A549 treated with dexamethasone at 1 μM for 4 hours (cell line): ENCODE measurements at places on chromosomes 1 and 21. TPM values are rescaled to one million over a fixed set of nuclear protein-coding genes. Genes with fewer than 3 reads are reported as not detected.

LGR6 gene
- 0.54 to 1.3 TPM (median 0.66 TPM) in 5 replicates for total RNA-seq

LCE3E gene
- total RNA-seq, result 0.24 to 0.26 TPM in 2 of 5 replicates, not detected in the others

CSDE1 gene
- 133 to 159 TPM (median 146 TPM) in 5 replicates for total RNA-seq

C8B gene
- not detected in 5 replicates for total RNA-seq

TMEM61 gene
- 0.43 to 1.4 TPM (median 0.88 TPM) in 5 replicates for total RNA-seq

HAPLN2 gene
- 0.09 to 0.46 TPM (median 0.19 TPM) in 5 replicates for total RNA-seq

RBP7 gene
- total RNA-seq, result 4.5 to 6.1 TPM (median 5.4 TPM) in 5 replicates

ITLN2 gene
- total RNA-seq, result 0.66 to 1.1 TPM (median 0.82 TPM) in 5 replicates

IFI44 gene
- 0.15 to 0.82 TPM (median 0.62 TPM) in 5 replicates for total RNA-seq

SFN gene
- 468 to 645 TPM (median 543 TPM) in 5 replicates for total RNA-seq

C1orf167 gene
- not detected in 5 replicates for total RNA-seq

DTL gene
- 19.5 to 22.4 TPM (median 20.0 TPM) in 5 replicates for total RNA-seq
